ENCODE measurements at places on chromosomes 1 and 21.

DNA sequence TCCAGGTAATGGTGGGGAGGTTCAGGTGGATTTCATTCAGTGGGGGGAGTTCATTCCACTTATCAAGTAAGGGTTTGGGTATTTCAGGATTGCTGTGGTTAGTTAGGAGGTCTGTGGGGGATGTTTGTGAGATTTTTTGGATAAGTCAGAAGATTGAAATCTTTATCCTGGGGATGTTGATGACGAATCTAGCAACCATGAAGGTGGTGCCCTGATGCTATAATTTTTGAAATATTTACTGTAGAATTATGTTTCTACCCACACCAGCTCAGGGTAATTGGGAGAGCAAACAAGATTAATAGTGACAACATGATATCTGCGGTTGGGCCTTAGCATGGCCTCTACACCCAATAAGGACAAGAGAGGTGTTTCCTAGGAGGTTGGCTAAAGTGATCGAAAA is 28.3 kb downstream of the SUCO start:
- DNase-seq, result peak; percentile 80

GRCh38 chr1:172658871-172659453 is at the start of gene FASLG:
Gene FASLG (plus strand): TSS chr1:172659103. CDS start chr1:172659202, 99 bp downstream.
- no peak for DNase-seq

DNA sequence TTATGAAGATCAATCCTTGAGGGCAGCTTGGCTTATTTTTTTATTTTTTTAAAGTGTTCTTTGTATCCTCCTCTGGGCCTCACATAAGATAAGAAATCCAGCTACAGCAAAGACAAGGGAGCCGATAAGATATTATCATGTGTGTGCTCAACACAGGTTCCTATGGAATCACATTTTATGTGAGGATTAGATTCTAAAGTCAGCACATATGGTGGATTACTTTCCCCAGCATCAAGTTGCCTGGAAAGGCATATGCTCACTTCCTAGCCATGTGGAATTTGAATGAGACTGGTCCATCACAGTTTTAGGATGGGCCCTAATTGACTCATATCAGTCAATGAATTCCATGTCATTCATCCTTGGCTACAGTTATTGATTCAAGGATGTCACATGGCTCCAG is 456.9 kb upstream of the LRRC7 start:
- no peak for DNase-seq

DNA sequence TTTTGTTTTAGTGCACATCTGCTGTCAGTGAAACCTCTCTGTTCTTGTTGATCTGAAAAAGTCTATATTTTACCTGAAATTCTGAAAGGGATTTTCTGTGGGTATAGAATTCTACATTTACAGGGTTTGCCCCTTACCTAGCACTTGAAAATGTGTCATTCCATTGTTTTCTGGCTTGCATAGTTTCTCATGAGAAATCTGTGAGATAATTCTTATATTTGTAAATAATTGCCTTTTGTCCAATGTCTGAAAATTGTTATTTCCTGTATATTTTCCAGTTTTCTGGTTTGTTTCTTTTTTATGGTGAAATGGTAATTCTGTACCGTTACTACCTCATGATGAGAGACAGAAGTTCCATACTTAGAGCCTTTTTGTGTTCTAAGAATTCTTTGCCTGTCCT is 11.8 kb upstream of the SCAF4 start:
- no peak for DNase-seq

- no peak for DNase-seq
Observed at GRCh38 chr1:27016376-27016775, 3.7 kb upstream of the TENT5B start.

- DNase-seq, result no peak
Observed at GRCh38 chr1:206081856-206082255, 28.9 kb downstream of the RHEX start.

Measured in fibroblast of lung (primary cell).